ENCODE measurements at places on chromosomes 16 and 17.

DNA sequence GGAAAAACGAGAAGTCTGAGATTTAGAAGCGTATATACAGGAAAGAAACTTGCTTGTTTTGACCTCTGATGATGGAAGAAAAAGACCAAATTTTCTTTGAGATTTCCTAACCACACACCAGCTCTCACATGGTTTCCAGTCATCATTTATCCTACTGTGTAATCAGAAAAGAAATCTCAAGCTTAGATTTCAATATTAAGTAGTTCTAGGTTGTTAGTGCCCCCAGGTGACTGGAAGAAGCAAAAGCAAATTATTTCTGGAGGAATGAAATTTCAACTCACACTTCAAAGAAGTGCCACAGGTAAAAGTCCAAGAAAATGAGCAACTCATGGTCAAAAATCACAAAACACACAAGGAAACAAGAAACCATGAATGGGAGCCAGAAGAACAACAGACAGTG lies 51.8 kb upstream of the KDM6B start:
- H3K36me3 ChIP-seq: no peaks in the 10 kb centered on the region
- H3K27me3 ChIP-seq: peaks cover 10% of the 10 kb centered on the region
- no peaks in the 10 kb centered on the region for H3K4me1 ChIP-seq
- no peak for DNase-seq

DNA sequence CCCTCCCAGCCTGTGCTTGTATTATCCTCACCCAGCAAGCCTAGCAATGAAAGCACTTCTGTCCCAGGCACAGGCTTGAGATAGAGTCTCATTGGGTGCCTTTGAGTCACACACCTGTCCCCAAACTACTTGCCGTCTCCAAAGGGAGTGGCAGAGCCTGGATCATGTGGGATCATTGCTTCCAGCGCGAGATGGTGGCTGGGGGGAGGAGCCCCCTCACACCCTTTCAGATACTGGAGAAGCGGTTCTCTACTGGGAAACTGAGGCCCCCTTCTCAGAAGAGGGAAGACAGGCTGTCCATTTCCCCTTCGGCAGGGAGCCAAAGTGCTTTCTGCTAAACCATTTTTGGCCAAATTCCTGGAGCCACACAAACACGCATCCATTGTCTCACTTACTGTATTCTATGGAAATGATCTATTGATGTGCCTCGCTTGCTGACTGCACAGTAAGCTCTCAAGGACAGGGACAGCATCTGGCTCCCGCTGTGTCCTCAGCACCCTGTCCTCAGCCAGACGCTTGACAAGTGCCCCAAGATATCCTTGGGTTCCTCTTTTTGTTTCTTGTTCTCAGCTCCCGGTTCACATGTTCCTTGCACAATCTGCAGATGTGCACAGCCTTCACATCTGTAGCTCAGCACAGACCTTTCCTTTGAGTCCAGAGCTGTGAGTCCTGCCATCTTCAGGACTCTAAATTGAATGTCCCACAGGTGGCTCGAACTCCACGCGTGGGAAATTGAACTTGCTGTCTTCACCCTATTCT lies 26.0 kb upstream of the DLX3 start:
- H3K27ac ChIP-seq: no peak overlapping the region
- H3K4me3 ChIP-seq: no peak overlapping the region
- no peaks in the 10 kb centered on the region for H3K27me3 ChIP-seq
- H3K4me1 ChIP-seq: peaks cover 7% of the 10 kb centered on the region
- H3K36me3 ChIP-seq: no peaks in the 10 kb centered on the region

GRCh38 chr16:65119435-65119834 lies 2.4 kb downstream of the CDH11 start:
- no peak for DNase-seq
- peaks cover 14% of the 10 kb centered on the region for H3K36me3 ChIP-seq
- peaks cover 54% of the 10 kb centered on the region for H3K4me1 ChIP-seq

- H3K36me3 ChIP-seq: no peaks in the 10 kb centered on the region
- H3K4me1 ChIP-seq: no peaks in the 10 kb centered on the region
- H3K4me3 ChIP-seq: no peak overlapping the region
- DNase-seq: no peak
- no peak overlapping the region for H3K27ac ChIP-seq
These were observed 200.6 kb downstream of the CPPED1 start for GRCh38 chr16:12602811-12603698.

- DNase-seq: no peak
- H3K27me3 ChIP-seq: no peaks in the 10 kb centered on the region
- H3K27ac ChIP-seq: no peak overlapping the region
These were observed 2.9 kb upstream of the YPEL2 start for GRCh38 chr17:59328601-59329000.

DNA sequence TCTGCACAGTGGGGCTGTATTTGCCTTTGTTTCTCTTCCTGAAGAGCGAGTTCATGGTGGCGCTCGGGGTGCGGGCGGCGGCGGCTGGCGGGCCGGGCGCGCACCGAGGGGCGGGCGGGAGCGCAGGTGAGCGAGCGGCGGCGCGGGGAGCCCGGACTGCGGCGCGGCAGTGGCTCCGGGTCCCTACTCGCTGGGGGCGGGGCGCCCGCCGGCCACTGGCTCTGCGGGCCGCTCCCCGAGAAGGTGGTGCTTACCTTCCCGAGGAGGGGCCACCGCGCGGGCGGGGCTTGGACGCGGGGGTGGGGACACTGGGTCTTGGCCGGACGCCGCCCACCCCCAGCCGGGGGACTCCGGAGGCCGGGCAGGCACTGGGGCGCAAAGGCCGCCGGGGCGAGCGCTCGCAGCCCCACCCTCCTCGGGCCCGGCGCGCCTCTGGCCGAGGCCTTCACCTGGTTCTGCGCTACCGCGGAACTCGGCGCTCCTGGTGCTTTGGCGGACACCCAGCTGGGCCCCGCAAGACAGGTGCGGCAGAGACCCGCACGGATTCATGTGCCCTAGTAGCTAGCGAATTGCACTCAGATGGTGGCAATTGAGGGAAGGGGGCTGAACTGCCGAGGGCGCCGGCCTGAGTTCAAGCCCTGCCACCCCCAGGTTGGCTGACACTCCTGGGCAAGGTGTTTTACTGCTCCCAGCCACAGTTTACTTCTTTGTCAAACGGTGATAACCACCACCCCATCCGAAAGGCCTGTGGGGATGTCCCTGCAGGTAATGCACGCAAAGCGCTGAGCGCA lies at the start of gene PPL:
Gene PPL (minus strand): TSS at position 158 of the 791 bp plus-strand sequence. CDS start 103 bp downstream, at position 55.
- DNase-seq: no peak
- no peak within 1 kb of the TSS for H3K27ac ChIP-seq
- no peak within 1 kb of the TSS for H3K4me3 ChIP-seq
- H3K27me3 ChIP-seq: peaks cover 11% of the 10 kb centered on the region
- H3K36me3 ChIP-seq: no peaks in the 10 kb centered on the region
- peaks cover 30% of the 10 kb centered on the region for H3K4me1 ChIP-seq

- H3K4me1 ChIP-seq: no peaks in the 10 kb centered on the region
- H3K36me3 ChIP-seq: no peaks in the 10 kb centered on the region
- no peak overlapping the region for H3K27ac ChIP-seq
- H3K4me3 ChIP-seq: no peak overlapping the region
- H3K27me3 ChIP-seq: no peaks in the 10 kb centered on the region
These were observed 224.2 kb upstream of the WSCD1 start for GRCh38 chr17:5846001-5846400.

DNA sequence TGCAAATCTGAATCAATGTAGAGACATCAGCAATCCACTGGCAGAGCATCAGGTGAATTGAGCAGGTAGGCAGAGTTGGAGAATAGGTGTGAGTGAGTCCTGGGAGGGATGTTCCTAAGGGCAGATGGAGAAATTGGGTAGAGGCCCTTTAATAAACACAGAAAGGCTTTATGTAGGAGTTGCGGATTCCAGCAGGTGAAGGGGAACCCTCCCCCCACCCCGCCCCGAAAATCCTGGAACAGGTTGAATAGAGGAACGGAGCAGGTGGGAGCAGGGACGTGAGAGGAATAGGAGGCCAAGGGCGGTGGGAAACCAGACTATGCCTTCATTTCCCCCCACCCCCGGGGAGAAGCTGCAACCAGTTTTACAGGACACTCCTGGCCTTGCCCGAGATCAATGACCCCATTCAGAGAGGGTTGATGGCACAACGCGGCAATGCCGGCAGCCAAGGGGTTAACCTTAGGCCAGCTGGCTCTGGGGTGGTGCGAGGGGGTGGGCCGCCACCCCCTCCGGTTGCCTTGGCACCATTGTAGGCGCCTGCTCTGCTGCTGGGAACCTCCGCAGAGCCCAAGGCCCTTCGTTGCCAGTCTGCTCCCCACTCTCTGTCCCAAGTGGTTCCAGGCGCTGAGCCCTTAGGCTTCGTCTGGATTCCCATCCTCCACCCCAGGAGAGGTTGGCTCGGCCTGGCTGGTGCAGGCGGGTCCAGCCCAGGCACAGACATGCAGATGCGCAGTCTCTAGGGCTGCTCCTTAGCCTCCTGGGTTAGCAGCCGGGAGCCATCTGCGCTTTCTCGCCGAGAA lies 814 bp upstream of the RUNDC3A start:
- no peak overlapping the region for H3K4me3 ChIP-seq
- 0 out of 2 replicates have a peak, but pooled peaks cover 3% of the 10 kb centered on the region for H3K4me1 ChIP-seq
- no peaks in the 10 kb centered on the region for H3K36me3 ChIP-seq
- H3K27me3 ChIP-seq: peaks cover 52% of the 10 kb centered on the region
- no peak overlapping the region for H3K27ac ChIP-seq

DNA sequence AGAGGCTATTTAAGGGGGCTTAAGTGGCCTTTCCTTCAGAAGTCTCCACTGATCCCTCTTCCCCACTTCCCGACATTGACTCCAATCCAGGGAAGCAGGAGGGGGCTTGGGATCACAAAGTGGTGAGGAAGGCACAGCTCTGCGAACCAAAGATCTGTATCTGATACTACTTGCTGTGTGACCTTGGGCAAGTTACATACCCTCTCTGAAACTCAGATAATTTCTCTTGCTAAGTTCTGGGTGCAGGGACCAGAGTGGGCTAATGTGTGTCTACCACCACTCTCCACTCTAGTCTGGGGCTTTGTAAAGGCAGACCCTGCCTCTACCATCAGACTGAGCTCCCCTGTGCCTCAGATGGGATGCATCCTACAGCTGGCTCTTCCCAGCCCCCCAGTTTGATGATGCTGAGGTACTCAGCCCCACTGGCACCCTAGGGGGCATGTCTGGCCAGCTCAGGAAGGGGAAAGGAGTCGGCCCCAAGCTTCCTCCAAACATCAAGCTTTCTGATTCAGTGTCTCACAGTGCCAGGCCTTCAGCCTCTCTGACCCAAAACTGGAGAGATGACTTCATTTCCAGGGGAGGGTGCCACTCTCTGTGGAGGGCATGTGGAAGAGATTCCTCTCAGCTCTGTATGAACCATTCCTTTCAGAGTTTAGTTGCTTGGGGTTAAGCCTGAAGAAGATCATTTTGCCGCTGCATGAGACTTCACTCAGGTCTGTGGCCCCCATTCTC lies 10.9 kb downstream of the DLX4 start:
- no peak overlapping the region for H3K27ac ChIP-seq
- peaks cover 72% of the 10 kb centered on the region for H3K27me3 ChIP-seq
- H3K4me3 ChIP-seq: no peak overlapping the region
- H3K36me3 ChIP-seq: no peaks in the 10 kb centered on the region
- DNase-seq: no peak

DNA sequence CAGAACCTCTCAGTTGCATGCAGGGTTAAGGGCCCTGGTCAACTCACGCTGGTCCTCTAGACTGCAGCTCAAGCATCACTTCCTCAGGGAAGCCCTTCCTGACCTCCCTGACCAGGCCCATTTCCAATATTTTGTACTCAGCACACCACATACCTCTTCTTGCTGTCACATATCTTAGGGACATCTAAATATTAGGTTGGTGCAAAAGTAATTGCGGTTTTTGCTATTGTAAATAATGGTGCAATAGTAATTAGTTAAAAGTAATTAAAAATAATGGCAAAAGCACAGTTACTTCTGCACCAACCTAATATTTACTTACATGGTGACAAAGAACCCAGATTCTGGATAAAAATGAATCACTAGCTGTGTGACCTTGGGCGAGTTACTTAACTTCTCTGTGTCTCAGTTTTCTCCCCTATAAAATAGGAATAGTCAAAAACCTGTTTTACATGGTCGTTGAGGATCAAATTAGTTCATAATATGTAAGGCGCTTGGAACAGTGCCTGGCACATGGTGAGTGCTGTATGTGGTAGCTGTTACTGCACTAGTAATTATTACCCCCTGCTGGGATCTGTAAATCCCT lies 177.4 kb downstream of the PRKCB start:
- no peak overlapping the region for H3K27ac ChIP-seq
- H3K36me3 ChIP-seq: no peaks in the 10 kb centered on the region
- H3K4me3 ChIP-seq: no peak overlapping the region
- no peak for DNase-seq
- H3K4me1 ChIP-seq: peaks cover 23% of the 10 kb centered on the region

- peaks cover 82% of the 10 kb centered on the region for H3K36me3 ChIP-seq
- H3K4me3 ChIP-seq: no peak overlapping the region
These were observed 4.0 kb downstream of the HIC1 start for GRCh38 chr17:2058586-2059546.

DNA sequence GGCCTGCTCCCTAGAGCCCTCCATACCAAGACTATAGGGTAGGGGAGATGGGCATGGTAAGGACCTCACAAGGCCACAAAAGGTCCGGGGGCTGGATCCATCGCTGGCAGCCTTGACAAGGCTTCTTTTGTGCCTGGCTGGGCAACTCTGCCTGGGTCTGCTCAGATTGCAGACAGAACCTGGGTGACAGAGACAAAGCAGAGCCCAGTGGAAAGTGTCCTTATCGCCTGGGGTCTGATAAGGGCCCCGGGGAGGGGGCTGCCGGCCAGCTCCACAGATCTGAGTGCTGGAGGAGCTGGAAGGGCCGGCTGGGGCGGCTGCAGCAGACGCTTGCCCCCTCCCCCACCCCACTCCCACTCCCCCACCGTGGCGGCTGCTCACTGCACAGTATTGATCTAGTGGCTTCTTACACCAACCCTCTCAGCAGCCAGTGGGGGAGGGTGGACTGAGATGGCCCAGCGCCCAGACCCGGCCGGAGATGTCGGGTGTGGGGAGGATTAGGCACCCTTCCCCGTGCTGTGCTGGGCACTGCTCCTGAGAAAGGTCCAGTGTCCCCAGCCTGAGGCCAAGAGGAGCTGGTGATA lies 7.2 kb downstream of the MMP15 start:
- H3K36me3 ChIP-seq: no peaks in the 10 kb centered on the region
- no peaks in the 10 kb centered on the region for H3K4me1 ChIP-seq
- no peak overlapping the region for H3K4me3 ChIP-seq
- H3K27ac ChIP-seq: no peak overlapping the region

DNA sequence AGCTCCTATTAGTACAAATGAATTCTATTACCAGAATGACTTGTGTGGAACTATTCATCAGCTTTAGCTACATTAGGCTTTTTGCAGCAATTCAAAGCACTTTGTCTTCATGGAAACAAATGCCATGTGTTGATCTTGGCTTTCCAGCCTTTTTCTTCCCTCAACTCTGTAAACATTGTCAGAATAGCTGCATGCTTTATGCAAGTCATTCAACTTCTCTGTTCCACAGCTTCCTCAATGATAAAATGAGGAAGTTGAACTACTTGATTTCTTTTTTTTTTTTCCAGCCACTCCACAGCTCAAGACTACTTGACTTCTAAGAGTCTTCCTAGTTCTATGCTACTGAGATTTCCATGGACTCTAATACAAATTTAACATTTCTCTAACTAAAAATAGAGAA lies 41.1 kb downstream of the KIAA0753 start:
- H3K27ac ChIP-seq: peak overlapping the region; percentile 39
- H3K4me3 ChIP-seq: no peak overlapping the region
- peaks cover 39% of the 10 kb centered on the region for H3K4me1 ChIP-seq
- no peaks in the 10 kb centered on the region for H3K27me3 ChIP-seq
- H3K36me3 ChIP-seq: peaks cover 63% of the 10 kb centered on the region

All from SJSA1 (cell line).